Mesothelial cell of epicardium (in vitro differentiated cells): ENCODE measurements at places on chromosomes 2 and 18. TPM values are rescaled to one million over a fixed set of nuclear protein-coding genes. Genes with fewer than 3 reads are reported as not detected.

DNA sequence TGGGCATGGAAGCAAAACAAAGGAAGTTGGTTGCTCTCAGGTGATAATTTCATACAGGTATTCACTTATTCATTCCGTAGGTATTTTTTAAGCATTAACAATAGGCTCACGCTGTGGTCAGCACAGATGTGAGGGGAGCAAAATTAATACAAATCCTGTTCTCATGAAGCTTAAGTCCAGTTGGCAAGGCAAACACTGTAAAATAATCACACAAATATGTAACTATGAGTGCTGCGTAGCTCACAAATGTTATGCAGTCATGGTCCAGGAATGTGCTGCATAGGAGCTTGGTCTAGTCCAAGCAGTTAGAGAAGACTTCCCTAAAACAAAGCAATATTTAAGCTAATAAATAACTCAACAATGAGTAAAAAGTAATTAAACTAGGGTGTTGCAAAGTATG, 23.9 kb downstream of the SP5 start:
- H3K4me3 ChIP-seq = no peak overlapping the region
- H3K27me3 ChIP-seq = no peaks in the 10 kb centered on the region
- peak overlapping the region; percentile 66 for H3K27ac ChIP-seq
- no peak for DNase-seq
- peaks cover 1% of the 10 kb centered on the region for H3K4me1 ChIP-seq

- H3K36me3 ChIP-seq = no peaks in the 10 kb centered on the region
- no peak for DNase-seq
- H3K27me3 ChIP-seq = no peaks in the 10 kb centered on the region
- peak overlapping the region; percentile 92 for H3K27ac ChIP-seq
- H3K4me3 ChIP-seq = peak overlapping the region; percentile 85
These were observed 7.0 kb downstream of the SPEG start for GRCh38 chr2:219441451-219442255.

DNA sequence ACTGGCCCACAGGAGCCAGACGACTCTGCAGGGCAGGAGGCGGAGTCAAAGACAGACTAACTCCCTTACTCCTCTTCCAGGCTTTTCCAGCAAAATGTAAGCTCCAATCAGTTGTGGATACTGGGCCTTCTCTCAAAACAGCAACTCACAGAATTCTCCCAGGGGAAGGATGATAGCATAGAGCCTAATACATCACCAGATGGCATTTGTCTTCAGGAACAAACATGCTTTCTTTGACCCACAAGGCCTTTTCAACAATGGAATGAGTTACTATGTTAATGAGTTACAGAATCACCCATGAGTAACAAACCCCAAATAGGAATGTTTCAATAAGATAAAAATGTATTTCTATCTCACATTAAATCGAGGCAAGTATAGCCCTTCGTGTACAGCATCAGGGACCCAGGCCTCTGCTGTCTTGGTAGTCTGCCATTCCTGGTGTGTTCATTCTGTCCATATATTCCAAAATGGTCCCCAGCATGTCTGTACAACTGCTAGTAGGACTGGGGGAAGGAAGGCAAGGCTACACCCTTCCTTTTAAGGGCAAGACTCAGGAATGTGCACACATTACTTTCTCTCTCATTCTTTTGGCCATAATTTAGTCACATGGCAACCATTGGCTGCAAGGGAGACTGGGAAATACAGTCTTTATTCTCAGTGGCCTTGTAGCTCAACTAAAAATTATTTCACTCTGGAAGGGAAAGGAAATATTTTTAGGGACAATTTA, 76.4 kb downstream of the BOD1L2 start:
- no peak overlapping the region for H3K27ac ChIP-seq
- H3K27me3 ChIP-seq = peaks cover 14% of the 10 kb centered on the region
- DNase-seq = no peak

The ABCG8 gene
- not detected in 3 replicates for total RNA-seq

The ANKAR gene
- total RNA-seq = 13.4 to 14.6 TPM (median 13.9 TPM) in 3 replicates

GRCh38 chr2:36245651-36246050, 109.9 kb upstream of the CRIM1 start:
- H3K4me3 ChIP-seq = no peak overlapping the region
- H3K27ac ChIP-seq = no peak overlapping the region
- peaks cover 4% of the 10 kb centered on the region for H3K4me1 ChIP-seq
- H3K27me3 ChIP-seq = no peaks in the 10 kb centered on the region

GRCh38 chr18:76821875-76822505, 367 bp upstream of the ZNF236 start:
- H3K4me1 ChIP-seq = peaks cover 33% of the 10 kb centered on the region
- H3K4me3 ChIP-seq = peak overlapping the region; percentile 90
- no peaks in the 10 kb centered on the region for H3K27me3 ChIP-seq
- peak; percentile 28 for DNase-seq
- H3K27ac ChIP-seq = peak overlapping the region; percentile 92
- H3K36me3 ChIP-seq = peaks cover 8% of the 10 kb centered on the region

DNA sequence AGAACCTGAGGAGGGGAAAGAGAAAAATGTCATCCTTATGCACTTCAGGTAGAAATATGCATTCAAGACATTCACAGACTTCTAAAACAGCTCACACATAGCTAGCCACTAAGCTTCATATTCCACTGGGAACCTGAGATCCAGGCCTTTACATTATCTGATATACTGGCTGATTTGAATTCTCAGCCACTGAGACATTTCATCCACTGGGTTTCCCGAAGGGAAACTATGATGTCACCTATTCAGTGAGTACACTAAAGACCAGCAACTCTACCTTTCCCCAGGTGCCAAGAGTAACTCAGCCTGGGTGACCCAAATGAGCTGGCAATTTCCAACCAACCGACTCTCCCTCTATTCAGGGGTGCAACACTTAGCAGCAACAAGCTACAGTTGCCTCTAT, 21.7 kb upstream of the SP100 start:
- H3K27ac ChIP-seq = no peak overlapping the region
- no peaks in the 10 kb centered on the region for H3K36me3 ChIP-seq
- no peaks in the 10 kb centered on the region for H3K4me1 ChIP-seq
- peaks cover 4% of the 10 kb centered on the region for H3K27me3 ChIP-seq

- DNase-seq = no peak
- H3K27me3 ChIP-seq = peaks cover 86% of the 10 kb centered on the region
- H3K27ac ChIP-seq = no peak overlapping the region
- no peaks in the 10 kb centered on the region for H3K36me3 ChIP-seq
- no peaks in the 10 kb centered on the region for H3K4me1 ChIP-seq
These were observed 27.0 kb upstream of the CCDC93 start for GRCh38 chr2:118040891-118041290.

The MATN3 gene
- 1.6 to 2.7 TPM (median 2.1 TPM) in 3 replicates for total RNA-seq

The CTNNA2 gene
- 4.9 to 5.7 TPM (median 5.1 TPM) in 3 replicates for total RNA-seq
